ENCODE measurements at places on chromosomes 11 and 22.

DNA sequence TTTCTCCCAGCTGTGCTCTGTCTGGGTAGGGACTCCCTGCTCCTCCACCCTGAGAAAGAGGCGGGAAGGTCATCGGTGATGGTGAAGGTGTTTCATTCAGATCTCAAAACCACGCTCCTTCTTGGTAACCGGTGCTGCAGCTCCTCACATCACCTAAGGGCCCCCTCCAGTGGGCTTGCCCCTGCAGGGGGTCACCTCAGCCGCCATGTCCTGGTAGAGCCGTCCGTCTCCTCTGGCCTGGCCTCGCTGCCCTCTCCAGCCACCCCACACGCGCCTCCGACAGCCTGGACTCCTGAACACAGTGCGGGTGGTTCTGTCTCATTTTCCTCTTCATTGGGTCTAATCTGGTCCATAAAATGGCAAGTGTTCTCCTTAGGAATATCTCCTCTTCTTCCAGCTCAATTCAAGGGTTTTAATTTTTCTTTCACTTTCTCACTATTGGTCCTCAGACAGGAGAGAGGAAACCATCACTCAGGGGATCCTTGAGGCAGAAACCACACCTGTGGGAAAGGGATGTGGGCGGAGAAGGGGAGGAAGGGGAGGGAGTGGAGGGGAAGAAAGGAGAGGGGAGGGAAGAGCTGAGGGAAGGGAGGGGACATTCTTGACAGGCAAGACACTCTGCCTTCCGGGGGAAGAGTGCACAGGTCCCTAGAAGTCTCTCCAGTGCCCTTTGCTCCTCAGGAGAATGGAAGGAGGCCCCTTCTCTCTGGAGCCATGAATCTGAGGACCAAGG, 1338.4 kb downstream of the TBC1D22A start:
- DNase-seq: peak; percentile 81

DNA sequence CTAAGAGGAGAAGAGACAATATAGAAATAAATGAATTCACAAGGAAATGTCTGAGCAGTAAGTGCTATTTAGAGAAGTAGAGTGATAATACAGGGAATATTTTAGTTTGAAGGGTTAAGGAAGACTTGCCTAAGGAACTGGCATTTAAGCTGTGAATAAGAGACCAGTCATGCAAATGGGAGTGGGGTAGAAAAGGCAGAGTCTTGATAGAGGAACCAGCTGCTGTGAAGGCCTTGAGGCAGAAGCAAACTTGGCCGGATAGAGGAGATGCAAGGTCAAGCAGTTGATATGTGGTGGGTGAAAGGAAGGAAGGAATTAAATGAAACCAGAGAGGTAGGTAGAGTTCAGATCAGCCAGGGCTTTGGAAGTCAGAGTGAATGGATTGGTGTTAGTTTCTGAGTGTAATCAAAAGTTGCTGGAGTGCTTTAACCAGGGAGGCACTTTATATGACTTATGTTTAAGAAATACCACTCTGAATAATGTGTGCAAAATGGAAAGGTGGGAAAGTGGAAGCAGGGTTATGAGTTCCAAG, 198.4 kb upstream of the SESN3 start:
- no peak for DNase-seq

- no peak for DNase-seq
Observed at GRCh38 chr11:1082346-1082727, 7.7 kb downstream of the MUC2 start.

- peak; percentile 99 for DNase-seq
Observed at GRCh38 chr11:125111343-125112207, at the start of gene TMEM218. TSS of gene TMEM218 (minus strand) at chr11:125111626. CDS start at chr11:125102241, 9,385 bp downstream.

DNA sequence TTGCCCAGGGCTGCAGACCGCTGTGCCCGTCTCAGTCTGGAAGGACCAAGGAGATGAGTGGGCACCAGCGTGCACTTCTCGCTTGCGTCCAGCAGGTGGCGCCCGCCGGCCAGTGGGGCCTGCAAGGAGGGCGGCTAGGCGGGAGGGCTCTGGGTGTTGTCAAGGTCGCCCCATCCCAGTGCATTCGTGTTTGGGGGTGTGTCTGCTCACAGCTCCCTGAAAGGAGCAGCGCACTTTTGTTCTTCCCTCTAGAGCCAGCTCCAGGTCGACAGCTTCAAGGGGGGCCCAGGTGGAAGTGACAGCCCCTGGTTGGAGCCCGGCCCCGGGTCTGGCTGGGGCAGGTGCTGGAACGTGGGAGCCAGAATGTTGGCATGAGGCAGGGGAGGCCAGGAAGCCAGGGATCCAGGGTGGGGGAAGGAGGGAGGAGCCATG, 23.4 kb upstream of the MPPED1 start:
- DNase-seq: peak; percentile 93

GRCh38 chr11:36212564-36213392, 76.4 kb downstream of the COMMD9 start:
- DNase-seq: no peak

- DNase-seq: no peak
Observed at GRCh38 chr22:46250783-46251125, 661 bp upstream of the CDPF1 start.

GRCh38 chr11:65380460-65381119, 1.9 kb downstream of the SLC25A45 start:
- DNase-seq: no peak

- DNase-seq: peak; percentile 89
Observed at GRCh38 chr11:66429983-66430602, 8.6 kb downstream of the MRPL11 start.

DNA sequence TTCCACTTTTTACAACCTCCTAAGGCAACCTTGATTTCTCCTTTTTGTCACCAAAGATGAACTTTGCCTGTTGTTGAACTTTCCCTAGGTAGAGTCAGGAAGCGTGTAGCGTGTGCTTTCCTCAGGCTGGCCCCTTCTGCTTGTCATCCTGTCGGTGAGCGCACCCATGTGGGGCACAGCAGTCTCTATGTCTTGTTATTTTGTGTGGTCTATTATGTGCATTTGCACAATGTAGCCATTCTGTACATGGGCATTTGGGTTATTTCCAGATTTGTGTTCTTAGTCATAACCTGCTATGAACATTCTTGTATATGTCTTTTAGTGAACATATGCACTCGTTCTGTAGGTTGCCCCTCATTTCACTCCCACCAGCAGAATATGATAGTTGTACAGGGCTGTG, 34.9 kb downstream of the CABIN1 start:
- DNase-seq: no peak

DNA sequence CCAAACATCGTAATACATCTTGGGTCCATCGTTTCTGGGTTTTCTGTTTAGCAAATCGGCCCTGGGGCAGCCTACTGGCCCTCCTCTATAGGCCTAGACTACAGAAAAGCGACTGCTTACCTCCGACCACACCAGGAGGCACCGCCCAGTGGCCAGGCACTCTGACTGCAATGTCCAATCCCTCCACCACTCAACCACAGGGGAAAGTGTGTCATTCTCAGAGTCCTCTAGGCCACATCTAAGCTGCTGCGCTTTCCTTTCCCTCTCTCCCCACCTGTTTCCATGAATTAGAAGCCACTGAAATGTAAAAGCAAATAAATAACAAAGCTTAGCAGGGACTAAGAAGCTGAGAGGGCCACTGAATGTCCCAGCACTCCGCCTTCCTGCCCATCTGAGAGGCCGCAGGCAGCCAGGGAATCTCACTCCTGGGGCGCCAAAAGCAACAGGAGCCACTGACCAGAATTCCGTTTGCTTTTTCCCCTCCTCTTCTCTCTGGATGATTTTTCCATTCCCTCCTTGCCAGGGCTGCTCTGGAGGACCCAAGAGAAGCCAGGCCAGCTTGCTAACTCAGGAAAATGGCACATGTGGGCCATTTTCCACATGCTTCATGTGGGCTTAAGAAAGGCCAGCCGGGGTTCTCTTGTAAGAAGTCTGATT, 50.1 kb upstream of the FLI1 start:
- no peak for DNase-seq

DNA sequence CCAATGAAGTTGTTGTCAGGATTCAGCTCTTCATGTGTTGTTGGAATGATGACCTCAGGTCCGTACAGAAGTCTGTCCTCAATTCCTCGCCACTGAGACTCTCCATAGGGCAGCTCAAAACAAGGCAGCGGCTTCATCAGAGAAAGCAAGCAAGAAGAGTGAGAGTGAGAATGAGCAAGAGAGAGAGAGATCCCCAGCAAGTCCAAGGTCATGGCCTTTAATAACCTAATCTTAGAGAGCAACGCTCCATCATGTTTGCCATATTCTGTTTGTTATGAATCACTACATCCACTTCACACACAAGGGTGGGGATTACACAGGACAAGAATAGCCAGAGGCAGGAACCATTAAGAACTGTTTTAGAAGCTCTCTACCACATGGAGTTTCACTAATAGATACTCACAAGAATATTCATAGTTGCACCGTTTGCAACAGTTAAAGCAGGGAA, 23.3 kb upstream of the MMP7 start:
- no peak for DNase-seq

GRCh38 chr11:1006762-1007161, 29.8 kb downstream of the MUC6 start:
- no peak for DNase-seq

- no peak for DNase-seq
Observed at GRCh38 chr11:119515771-119516400, 92.9 kb upstream of the THY1 start.

DNA sequence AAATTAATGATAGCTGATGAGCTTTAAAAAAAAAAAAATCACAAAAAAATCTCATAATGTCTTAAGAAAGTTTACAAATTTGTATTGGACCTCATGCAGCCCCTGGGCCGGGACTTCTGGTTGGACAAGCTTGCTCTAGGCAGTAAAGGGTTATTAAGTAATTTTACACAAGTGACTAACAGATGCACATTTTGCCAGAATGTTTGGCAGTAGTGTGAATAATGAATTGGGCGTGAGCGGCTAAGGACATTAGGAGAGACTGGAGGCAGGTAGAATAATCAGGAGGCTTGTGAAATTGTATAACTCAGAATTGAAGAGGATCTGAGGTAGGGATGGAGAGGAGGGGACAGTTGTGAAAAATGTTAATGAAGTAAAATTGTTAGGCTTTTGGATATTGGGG, 77.4 kb downstream of the HIPK3 start:
- DNase-seq: no peak

- no peak for DNase-seq
Observed at GRCh38 chr22:26629988-26630761, 8.4 kb downstream of the CRYBA4 start.

DNA sequence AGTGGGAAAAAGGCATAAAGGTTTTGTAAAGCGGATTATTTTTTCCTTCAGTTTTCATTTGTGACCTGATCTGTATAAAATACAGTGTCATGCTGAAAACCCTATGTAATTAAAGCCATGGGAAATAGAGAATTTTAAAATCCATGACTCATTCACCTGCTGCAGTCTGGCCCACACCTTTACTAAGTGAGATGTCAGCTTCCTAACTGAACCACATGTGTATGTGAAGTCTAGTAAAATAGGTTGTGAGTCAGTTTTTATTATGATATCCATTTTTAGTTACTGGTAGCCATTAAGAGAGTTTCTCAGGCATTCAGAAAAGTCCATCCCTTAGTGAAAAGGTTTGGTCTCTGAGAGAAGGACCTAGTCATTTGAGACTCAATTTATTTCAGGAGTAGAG, 60.9 kb downstream of the TRIM44 start:
- no peak for DNase-seq

GRCh38 chr22:32589007-32589406, 114.4 kb downstream of the FBXO7 start:
- no peak for DNase-seq

DNA sequence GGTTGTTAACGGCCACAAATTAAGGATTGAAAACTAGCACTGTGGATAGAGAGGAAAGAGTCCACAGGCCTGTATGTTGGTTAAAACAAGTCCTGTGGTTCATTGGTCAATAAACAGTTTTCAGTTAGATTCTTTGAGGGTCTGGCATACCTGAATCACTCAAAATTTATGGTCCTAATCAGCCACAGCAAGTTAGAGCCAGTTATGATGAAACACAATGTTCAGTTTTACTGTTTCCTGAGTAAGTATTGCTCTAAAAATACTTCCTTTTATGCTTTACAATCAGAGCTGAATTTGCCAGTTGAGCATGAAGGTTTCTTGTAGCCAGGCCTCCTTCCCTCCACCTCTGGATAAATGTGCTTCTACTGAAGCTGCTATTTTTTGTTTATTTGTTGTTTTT, 12.9 kb upstream of the CAT start:
- no peak for DNase-seq

DNA sequence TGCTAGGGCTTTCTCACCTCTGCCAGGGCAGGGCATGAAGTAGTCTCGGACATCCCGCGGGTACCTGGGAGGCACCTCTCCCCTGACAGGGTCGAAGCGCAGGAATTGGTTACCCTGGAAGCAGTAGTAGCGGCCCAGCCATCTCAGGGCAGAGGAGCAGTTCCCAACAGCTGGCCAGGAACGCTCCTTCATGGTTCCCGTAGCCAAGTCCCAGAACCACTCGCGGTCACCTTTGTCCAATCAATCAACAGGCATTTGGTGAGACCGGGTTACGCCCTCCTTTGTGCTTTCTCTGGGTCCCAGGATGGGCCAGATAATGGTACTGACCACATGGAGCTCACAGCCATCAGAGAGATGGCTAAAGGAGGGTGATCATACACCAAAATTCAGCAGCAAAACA, 3.4 kb downstream of the HPX start:
- DNase-seq: no peak

Measured in osteocyte (in vitro differentiated cells).